HuH-7 (cell line): ENCODE measurements at places on chromosomes 6 and 20.

GRCh38 chr20:18321976-18322950 is 33.9 kb downstream of the ZNF133 start:
- DNase-seq: no peak

GRCh38 chr6:42021847-42022754 is 28.2 kb upstream of the TAF8 start:
- no peak for DNase-seq

DNA sequence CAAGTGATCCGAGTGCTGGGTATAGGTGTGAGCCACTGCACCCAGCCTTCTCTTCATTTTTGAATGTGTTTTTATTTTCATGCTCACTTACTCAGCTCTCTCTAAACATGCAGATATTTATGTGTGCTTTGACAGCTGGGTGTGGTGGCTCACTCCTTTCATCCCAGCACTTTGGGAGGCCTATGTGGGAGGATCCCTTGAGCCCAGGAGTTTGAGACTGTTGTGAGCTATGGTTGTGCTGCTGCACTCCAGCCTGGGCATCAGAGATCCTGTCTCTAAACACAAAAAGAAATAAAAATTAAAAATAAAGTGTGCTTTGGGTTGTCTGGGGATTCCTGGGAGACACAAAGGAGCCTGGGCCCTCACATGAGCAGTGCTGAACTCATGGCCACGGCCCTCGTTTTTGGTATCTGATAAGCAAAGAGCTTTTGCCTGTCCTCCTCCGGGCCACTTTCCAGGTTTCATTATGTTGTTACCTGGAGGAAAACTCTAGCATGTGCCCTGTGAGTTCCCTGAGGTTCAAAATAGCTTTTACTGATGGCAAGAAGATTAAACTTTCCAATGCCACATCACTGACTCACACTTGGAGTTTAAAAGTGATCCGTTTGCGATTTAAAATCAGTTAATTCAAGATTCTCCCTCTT is 78.5 kb downstream of the CD164 start:
- DNase-seq: no peak

GRCh38 chr6:139776041-139776440 is 401.6 kb upstream of the CITED2 start:
- DNase-seq: no peak

GRCh38 chr6:75169689-75170586 is 35.9 kb downstream of the COL12A1 start:
- no peak for DNase-seq

- no peak for DNase-seq
Observed at GRCh38 chr6:53268858-53269608, 79.7 kb downstream of the ELOVL5 start.

GRCh38 chr6:93176070-93176469 is 243.3 kb downstream of the EPHA7 start:
- no peak for DNase-seq

- peak; percentile 48 for DNase-seq
Observed at GRCh38 chr20:36465109-36466080, 75.9 kb upstream of the MYL9 start.

DNA sequence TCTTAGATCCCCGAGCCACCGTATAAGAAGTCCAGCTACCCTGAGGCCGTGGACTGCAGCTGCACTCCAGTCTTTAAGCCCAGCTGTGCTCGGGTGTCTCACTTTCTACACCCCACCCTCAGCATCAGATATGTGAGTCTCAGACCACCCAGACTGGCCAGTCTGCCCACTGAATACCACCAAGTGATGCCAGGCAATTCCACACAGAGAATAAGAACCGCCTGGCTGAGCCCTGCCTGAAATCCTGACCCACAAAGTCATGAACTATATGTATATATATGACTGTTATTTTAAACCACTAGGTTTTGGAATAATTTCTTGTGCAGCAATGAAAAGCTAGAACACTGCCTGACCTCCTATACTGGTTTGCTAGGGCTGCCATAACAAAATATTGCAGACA is 106.7 kb downstream of the FOXF2 start:
- no peak for DNase-seq

DNA sequence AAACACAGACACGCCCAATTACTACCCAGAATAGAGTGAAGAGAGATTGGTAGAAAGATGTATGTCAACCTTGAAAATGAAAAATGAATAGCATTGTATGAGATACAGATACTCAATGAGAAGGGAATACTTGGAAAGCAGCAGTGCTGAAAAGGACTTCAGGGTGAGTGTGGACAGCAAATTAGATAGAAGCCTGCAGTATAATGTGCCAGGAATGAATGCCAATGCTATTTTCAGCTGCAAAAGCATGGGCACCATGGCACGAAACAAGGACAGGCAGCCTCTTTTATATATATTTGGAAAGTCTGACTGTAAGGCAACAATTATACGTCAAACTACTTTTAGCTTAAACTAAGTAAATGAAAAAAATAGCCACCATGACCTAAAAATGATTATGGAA is 118.2 kb downstream of the PTCHD4 start:
- no peak for DNase-seq

DNA sequence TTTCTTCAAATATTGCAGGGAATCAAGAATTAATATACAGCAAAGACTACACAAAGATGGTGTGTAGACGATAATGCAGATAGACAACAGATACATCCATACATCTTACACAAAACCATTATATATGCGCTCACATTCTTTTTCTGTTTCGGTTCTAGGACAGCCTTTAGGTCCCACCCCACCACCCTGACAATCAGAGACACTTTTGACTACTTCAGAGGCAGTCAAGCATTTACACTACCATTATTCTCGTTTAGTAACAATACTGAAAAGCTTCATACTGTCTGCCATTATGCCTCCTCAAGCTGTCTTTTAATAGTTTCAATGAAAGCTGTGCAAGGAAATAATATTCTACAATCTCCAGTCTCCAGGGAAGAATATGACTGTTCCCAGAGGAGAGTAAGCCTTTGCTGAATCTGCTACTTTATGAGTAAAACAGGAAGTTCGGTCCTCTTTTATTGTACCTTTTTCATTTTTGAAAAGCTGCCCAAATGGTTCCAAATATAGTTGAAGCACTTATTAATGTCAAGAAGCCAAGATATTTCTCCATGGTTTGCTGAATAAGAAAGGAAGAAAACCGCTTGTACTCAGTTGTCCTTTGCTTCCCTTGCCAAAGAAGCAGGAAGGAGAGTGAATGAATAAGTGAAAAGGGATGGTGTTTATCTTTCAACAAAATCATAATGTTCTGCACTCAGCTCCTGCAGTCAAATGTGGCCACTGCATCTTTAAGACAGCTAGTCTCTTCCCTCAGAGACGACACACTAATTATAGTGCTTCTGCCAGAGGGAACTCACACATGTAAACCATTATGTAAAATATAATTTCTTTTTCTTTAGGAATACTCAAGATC is 468.3 kb downstream of the CDC5L start:
- no peak for DNase-seq

DNA sequence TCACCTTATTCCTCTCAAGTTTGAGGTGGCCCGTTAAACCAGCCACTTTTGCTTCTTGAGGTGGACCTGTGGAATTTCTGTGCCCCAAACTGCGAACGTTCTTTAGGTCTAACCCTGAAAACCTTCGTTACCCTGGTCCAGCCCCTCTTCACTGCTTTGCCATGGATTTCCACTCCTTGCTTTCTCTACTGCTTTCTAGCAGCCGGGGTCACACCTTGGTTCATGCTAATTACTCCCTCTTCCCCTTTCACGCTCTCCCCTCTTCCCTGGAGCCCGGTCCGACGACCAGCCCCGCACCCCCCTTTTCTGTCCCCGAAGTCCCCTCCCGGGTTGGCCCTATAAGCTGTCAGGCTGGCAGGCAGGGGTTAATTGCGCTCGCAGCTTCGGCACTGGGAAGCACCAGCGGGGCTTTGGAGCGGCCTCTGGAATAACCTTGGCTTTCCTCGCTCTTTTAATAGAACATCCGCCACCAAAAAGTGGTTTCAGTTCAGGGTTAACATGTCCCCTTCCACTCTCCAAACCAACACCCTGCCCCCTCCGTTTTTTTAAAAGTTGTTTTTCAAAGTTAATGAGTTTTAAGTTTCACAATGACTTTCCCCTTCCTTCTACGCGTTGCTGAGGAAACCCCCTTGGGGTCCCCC is 1.4 kb upstream of the HIVEP1 start:
- peak; percentile 52 for DNase-seq

GRCh38 chr6:34656378-34657036 is 40.1 kb downstream of the ILRUN start:
- no peak for DNase-seq

DNA sequence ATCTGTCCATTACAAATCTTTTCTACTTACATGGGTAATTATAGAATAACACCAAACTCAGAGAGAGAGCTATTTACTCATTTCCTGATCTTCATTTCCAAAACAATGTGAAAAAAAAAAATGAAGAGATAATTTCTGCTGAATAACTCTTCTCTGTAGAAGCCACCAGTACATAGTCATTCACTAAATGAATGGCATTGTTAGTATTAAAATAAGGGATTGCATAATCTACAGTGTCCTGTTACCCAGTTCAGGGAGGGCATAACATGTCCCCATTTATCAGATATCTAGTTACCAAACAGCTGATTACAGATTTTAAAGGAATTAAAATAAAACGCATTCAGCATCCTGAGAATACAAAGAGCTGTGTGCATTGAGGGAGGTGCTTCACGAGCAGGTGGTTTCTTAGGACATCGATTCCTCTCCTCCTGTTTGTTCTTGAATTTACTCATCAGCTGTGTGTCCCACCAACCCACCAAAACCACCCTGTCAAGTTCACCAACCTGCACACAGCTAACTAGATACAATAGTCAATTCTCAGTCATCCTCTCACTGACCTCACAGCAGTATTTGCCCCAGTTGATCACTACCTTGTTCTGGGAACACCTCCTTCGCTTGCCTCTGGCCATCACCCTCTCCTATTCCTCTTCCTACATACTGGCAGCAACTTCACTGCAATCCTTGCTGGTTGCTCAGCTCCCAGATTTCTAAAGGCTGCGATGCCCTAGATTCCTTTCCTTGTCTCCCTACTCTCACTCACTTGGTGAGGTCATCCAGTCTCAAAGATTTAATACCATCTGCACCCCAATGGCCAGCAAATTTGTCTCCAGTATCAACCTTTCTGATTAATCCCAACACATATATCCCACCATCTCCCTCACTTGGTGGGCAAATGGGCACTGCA is 18.7 kb downstream of the CNKSR3 start:
- no peak for DNase-seq

DNA sequence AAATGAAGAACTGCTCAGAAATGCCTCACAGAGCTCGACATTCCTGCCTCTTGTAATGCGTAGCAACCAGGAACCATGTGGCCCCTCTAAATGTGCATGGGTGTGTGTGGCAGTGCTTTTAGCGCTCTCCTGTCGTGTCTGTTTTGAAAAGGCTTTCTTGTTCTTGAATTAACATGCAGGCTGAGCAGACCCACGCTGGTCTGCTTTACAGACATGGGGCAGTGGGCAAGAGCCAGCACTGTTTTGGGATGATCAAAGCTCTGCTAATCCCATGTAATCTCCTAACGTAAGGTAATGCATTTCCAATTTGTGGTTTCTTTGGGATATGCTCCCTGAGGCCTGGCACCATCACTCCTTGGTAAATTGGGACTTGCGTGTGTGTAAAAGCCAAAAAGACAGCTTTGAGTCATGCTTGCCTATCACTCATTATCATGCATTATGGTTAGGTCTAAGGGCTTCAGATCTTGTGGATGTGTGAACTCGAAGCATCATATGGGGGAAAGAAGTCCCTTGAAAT is 11.8 kb downstream of the RIPOR2 start:
- no peak for DNase-seq

DNA sequence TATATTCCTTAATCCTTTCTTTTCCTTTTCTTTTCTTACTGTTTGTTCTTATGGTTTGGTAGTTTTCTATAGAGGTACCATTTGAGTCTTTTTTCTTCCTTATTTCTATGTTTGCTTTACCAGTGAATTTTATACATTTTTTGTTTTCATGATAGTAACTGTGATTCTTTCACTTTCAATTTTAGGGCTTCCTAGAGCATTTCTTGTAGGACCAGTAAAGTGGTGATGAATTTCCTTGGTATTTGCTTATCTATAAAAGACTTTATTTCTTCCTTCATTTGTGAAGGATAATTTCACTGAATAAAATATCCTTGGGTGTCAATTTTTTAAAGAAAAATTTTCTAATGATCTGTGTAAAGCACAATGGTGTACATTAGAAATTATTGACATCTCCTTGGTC is 637.4 kb downstream of the CD109 start:
- DNase-seq: no peak

DNA sequence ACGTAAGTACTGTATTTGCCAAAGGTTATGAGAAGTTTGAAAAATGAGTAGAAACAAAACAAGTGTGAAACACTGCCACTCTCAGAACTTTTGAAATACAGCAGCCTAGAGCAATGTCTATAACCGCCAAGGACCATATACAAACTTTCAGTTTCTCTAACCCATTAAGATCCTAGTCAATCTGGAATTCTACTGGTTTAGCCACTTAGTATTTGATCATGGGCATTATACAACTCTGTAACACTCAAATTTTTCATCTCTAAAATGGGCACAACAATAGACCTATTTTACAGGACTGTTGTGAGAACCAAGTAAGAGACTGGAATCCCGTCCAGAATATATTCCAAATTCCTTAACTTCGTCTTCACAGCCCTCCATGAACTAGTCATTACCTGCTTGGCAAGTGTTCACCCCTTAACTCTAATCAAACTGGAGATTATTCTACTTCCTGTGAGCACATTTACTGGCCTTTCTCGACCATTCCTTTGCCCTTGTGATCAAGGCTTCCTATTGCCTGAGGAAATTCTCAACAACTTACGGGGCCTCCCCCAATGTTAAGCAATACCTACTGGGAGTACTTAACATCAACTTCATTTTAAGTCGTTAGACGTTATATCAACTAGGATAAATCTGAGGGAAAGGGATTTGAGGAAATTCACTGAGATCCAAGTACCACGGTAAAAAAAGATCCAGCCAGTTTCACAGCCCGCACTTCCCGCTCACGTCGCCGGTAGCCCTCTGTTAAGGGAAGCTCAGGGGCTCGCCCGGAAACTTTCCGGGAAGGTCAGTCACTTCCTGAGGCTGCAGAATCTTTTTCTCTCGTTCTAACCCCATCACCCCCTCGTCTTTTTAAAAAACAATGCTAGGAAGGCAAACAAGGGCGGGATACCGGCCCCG is 1.1 kb downstream of the EIF2S2 start:
- DNase-seq: no peak

- no peak for DNase-seq
Observed at GRCh38 chr20:9613871-9614270, 99.5 kb downstream of the LAMP5 start.

- DNase-seq: peak; percentile 31
Observed at GRCh38 chr6:126804332-126805064, 314.0 kb upstream of the RSPO3 start.

DNA sequence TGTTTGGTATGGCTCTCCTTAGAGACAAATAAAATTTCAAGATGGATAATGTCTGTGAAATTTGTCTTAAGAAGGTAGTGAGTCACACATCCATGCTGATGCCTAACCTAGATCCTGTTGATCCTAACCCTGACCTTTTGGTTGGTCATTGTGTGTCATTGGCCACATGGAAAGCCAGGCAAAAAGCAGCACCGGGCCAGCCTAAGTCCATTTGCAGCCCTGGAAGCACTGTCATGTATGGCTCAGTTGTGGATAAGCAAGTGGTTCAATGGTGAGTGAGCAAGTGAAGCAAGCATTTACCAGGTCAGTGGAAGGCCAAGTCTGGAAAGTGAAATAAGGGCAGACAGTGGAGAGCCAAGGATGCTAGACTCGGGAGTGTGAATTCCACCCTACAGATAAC is 12.1 kb upstream of the XRN2 start:
- DNase-seq: no peak
